ENCODE measurements at places on chromosomes 16 and 17.

DNA sequence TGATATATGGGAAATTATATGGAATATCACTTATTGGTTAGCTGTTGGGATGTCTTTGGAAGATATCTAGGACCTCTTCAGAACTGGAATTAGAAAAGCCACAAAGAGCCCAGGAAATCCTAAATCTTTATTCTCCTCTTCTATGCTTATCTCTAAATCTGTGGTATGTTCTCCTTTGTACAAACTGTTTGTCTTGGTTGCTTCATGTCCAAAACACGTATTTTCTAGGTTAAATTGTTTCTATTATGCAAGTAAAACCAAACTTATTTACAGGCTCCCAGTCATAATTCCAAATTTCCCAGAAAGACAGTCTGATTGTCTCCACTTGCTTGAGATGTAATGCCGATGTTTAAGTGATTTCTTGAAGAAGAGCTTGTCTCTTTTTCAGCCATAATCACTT is 650.9 kb downstream of the CDH11 start:
- DNase-seq: no peak

- DNase-seq: no peak
Observed at GRCh38 chr16:3158026-3158509, 23.2 kb downstream of the ZNF213 start.

DNA sequence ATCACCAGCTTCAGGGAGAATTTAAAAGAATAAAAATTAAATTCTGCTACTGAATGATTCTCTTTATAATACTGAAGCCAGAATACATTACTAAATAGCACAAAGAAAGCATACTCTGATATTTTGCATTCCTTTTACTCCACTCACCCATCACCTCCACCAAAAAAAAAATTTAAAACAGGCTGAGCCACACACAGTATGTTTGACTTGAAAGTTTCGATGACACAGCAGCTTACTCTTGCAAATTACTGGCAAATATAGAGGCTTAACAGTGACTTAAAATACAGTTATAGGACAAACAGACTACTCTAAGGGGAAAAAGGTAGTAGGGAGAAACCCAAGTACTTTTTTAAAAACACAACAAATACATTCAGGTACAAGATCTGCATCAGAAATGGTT is 39.2 kb downstream of the GPATCH8 start:
- peak; percentile 2 for DNase-seq

DNA sequence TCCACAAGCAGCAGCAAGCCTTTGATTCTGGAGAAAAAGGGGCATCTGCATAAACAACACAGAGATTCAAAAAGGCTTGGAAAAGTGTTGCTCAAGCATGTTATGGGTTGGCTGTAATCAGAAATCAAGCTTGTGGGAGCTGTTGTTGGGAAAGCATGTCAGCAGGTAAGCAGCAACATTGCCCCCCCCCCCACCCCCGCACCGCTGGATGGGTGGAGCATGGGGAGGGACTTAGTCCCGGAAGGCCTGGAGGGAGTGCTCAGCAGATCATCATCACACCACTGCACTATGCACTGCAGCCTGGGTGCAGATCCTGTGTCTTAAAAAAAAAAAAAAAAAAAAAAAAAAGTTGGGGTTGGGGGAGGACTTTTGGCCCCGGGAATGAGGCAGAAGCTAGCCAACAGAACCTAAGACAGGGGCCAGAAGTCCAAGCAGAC is 16.8 kb upstream of the AKAP1 start:
- DNase-seq: no peak

GRCh38 chr17:39732586-39732985 is 2.3 kb upstream of the MIEN1 start:
- DNase-seq: no peak

DNA sequence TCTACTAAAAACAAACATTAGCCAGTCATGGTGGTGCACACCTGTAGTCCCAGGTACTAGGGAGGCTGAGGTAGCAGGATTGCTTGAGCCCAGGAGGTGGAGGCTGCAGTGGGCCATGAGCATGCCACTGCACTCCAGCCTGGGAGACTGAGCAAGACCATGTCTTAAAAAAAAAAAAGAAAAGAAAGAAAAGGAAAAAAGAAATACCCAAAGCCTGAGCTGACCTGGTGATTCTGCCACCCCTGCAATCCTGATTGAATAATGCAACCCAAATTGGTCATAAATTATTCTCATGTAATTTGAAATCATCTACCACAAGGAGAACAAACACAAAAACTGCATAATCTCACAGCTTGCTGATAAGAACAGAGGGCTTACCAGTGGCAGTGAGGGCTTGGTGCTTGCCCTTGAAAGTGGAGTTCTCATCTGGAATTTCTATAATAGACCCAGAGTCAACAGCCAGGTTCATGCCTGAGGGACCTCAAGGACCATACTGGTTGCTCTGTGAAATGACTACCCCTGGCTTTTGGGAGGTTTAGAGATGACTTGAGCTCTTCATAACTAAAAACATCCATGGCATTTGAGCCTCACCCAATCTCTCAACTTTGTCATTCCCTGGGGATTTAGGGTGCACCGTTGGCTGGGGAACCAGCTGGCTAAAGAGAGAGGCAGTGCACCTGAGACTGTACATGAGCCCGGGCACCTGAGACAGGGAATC is 35.4 kb upstream of the TMC5 start:
- no peak for DNase-seq

All from fibroblast of gingiva (primary cell).